NCI-H1092 treated with DMSO at 0.1 percent for 48 hours (cell line): ENCODE measurements at places on chromosomes 13 and 19.

DNA sequence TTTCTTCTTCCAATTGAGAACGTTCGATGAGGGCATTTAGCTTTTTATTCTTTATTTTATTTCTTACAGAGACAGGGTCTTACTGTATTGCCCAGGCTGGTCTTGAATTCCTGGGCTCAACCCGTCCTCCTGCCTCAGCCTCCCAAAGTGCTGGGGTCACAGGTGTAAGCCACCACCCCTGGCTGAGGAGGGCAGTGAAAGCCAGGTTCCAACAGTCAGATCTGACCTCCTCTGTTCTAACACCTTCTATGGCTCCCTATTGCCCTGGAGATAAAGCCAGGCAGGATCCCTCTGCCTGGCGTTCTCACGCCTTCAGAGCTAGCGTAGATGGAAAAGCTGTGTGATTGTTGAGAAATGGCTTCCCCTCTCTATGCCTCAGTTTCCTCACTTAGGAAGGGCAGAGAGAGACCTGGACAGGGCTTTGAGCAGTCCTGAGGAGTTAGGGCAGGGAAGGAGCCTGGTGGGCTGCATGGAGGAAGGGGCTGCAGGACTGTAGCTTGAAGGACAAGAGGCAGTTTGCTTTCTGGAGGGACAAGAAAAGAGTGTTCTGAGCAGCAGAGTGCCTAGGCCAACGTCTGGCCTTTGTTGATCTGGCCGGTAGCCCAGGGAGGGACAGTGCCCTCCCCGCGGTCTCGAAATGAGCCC lies 5.5 kb downstream of the ARHGAP45 start:
- DNase-seq, result no peak

- no peak for DNase-seq
Observed at GRCh38 chr19:11539495-11540365, 1.1 kb downstream of the CNN1 start.

DNA sequence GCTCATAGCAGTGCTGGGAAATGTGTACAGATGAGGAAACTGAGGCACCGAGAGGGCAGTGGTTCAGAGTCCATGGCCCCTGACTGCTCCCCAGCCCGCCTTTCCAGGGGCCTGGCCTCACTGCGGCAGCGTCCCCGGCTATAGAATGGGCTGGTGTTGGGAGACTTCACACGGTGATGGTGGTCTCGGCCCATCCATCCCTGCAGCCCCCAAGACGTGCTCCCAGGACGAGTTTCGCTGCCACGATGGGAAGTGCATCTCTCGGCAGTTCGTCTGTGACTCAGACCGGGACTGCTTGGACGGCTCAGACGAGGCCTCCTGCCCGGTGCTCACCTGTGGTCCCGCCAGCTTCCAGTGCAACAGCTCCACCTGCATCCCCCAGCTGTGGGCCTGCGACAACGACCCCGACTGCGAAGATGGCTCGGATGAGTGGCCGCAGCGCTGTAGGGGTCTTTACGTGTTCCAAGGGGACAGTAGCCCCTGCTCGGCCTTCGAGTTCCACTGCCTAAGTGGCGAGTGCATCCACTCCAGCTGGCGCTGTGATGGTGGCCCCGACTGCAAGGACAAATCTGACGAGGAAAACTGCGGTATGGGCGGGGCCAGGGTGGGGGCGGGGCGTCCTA lies 15.9 kb downstream of the LDLR start:
- no peak for DNase-seq

GRCh38 chr13:20498659-20499058 lies 27.0 kb downstream of the CRYL1 start:
- no peak for DNase-seq

DNA sequence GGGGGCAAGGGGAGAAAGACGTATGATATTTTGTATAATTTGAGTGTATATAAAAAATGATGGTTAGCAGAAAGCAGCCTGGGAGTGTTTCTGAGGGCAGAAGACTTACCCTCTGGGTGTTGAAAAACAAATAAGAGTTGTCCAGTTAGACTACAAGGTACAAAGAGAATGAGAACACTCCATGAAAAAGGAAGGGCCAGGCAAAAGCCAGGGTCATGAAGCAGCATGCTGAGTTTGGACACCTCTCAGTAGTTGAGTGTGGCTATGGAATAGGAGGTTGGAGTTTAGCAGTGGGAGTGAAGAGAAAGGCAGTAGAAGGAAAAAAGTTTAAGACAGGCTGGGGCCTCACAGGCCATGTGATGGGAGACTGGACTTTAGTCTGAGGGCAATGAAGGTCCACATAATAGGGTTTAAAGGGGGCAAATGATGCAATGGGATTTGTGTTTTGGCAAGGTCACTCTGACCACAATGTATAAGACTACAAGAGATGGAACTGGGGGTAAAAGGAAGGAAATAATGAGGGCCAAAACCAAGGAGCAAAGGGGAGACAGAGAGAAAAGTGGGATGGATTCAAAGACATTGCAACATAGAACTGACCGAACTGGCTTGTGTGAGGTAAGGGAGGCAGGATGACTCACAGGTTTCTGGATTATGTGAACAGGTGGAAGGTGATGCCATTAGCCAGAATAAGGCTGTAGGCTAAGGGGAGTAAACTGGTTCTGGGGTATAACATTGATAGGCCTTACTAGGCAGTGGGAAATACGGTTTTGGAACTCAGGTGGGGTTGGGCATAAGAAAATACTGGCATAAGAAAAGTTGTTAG lies 76.6 kb downstream of the SERP2 start:
- no peak for DNase-seq

DNA sequence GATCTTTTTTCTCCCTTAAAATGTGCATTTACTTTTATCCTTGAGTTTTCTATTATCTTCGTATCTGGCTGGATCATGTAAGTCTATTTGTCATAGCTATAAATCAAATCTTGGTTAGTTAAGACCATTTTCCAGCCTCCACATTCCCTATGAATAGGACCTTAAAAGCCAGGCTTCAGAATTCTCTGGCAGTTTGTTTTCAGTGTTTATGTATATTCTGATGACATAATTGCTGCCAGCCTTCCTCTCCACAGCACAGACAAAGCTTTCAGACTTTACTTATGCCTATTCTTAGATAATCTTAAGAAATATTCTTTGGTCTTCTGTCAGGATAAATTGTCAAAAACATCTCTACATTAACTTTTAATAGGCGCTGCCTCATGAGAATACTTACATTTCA lies 870.8 kb upstream of the SPRY2 start:
- no peak for DNase-seq

GRCh38 chr19:17572638-17573037 lies 17.2 kb downstream of the COLGALT1 start:
- DNase-seq, result no peak

- no peak for DNase-seq
Observed at GRCh38 chr19:32469795-32470194, 64.2 kb downstream of the DPY19L3 start.

DNA sequence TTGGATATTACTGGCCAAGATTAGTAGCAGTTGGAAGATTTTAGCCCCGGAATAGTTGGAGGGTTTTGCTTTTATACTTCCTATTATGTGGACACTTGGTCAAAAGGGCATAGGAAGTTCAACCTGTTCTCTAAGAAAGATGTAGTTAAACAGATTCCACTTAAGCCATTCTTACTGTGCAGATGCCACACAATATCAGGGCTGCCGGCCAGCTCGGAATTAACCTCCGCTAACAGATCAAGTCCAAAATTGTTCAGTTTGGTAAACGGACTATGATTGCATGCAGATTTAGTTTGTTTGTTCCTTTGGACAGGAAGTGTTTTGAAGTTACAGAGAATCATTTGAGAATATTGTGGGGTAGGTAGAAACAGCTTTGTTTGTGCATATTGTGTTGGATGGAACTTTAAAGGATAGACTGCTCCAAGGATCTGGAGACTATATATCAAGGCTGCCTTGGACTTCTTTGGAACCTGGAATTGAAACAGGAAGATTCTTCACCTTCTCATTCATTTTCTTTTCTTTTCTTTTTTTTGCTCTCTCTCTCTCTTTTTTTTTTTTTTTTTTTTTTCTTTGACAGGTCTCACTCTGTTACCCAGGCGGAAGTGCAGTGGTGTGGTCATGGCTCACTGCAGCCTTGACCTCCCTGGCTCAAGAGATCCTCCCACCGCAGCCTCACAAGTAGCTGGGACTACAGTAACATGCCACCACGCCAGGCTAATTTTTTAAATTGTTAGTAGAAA lies 5.0 kb upstream of the SPRY2 start:
- DNase-seq, result no peak

DNA sequence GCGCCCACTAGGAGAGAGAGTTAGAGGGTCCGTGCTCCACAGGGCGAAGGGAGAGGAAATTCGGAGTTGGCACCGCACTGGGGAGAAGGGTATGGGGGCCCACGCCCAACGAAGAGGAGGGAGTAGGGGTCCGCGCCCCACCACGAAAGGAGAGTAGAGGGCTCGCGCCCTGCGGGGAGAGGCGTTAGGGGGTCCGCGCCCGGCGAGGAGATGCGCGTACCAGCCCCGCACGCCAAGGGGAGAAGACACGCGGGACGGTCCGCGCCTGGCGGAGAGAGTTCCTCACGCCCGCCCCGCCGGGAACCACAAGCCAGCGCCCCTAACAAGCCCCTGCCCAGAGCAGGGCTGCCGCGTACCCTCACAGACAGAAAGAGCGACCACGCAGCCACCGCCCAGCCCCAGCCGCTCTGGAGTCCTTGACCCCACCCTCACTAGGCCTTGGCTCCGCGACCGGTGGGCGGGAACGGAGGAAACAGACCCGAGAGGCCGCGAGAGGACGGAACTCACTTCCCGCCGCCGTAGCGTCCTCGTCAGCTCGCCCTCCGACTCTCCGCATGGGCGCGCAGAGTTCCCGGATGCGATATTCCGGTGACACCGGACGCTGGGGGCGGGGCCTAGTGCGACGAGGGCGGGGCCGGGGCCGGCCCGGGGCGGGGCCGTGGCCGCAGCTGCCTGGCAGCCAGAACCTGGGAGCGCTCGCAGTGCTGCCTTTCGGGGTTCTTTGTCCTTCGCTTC lies 20.0 kb upstream of the ZSCAN18 start:
- DNase-seq, result no peak

- DNase-seq, result no peak
Observed at GRCh38 chr13:46615888-46616531, 63.0 kb downstream of the LRCH1 start.

GRCh38 chr13:20043207-20043925 lies 84.8 kb downstream of the ZMYM2 start:
- DNase-seq, result no peak

DNA sequence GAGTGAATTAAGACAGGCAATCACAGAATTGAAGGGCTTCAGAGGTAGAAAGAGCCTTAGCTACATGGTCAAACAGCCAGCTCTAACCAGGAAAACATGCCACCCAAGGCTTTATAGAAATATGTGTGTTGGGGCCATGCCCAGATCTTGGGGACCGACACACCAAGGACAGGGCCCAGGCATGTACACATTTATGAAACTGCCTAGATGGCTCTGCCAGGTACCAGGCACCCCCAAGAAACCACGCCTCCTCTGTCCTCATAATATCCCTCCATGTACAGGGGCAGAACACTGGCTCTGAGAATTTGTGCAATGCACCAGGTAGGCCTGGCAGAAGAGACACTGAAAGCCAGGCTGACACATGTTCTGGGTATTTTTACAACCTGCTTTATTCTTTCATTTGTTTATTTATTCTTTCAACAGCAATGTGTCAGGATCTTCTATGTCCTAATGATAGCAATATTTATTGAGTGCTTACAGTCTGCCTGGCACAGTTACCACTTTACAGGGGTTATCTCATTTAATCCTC lies 137.9 kb upstream of the LSM14A start:
- DNase-seq, result no peak

GRCh38 chr19:13544423-13544822 lies 38.1 kb upstream of the CACNA1A start:
- no peak for DNase-seq
